Cardiac muscle cell (in vitro differentiated cells and primary cell): ENCODE measurements at places on chromosomes 7 and 10. TPM values are rescaled to one million over a fixed set of nuclear protein-coding genes. Genes with fewer than 3 reads are reported as not detected.

Gene TMEM178B
- 0.07 and 0.39 TPM in 2 replicates for total RNA-seq

GRCh38 chr10:4867520-4868356 is 41.7 kb downstream of the AKR1E2 start:
- DNase-seq = peak; percentile 77

DNA sequence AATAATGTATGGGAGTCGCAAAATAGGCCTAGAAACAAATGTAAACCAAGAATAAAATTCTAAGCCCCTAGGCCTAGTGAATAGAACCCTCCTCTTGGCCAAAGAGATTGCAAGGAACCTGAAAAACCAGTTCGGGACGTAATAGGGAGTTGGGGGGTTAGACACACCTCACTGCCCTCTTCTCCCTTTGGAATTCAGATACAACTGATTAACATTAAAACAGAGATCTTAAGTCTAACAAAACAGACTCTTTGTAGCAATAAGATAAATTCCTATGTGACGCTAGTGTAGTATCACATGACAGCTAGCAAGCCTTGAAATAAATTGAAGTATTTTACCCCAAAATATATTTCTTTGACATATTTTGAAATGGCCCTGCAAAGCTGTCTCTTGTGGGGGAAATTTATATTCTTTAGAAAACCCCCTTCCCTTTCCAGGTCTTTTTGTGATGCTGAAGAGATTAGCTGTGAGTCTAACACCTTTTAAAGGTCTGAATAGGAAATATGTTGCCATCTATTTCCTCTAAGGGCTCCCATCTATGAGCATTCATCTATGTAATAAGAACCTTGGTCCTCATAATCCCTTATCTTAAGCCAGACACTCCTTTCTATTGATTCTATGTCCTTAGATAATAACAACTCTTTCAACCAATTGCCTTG is 623.4 kb upstream of the NRG3 start:
- DNase-seq = no peak

GRCh38 chr7:3037259-3037658 is 6.4 kb downstream of the CARD11 start:
- no peak for DNase-seq

Gene PON1
- total RNA-seq = not detected in 2 replicates

- DNase-seq = no peak
Measured at GRCh38 chr7:14398526-14398925, 409.1 kb upstream of the ETV1 start.

DNA sequence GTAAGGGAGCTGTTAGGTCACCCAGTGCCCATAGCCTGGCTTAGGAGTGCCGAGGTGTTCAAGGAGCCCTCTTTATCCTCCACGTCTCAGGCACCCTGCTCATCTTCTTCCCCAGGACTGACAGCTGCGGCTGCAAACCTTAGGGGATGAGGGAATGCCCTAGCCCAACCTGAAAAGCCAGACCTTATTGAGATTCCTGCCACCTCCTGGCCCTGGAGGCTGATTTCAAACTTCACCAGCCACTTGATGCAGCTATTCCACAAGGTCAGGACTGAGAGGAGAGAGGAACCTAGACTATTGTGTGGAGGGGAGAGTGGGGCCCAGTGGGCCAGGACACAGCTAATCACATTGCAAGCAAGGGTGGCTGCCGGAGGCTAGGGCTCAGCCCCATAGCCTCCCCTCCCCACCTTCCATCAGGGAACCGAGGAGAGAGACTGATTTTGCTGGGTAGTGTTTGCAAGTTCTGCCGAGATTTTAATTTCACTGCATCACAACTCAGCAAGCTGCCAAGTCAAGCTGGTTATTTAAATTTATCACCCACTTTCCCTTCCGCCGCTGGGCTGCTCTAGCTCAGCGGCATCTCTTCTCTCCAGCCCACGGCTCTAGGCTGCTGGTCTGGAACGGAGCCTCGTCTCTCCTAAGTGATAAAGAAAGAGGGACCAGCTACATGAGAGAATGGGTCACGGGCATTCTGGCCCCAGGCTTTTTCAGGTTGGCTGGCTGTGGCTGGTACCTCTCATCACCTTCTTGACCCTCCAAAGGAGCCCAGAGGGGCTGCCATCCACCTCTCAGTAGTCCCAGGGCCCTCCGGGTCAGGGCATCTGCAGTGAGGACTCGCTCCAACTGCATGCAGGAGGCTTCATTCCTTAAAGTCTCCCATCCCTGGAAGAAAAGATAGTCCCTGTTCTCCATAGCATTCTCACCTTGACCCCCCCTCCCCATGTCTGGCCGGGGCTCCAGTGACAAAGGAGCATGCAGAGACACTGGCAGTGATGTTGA is 66.7 kb downstream of the PAX2 start:
- DNase-seq = no peak

Gene LRCH4
- 78.8 and 108 TPM in 2 replicates for total RNA-seq

Gene PTF1A
- not detected in 2 replicates for total RNA-seq

- peak; percentile 85 for DNase-seq
Measured at GRCh38 chr7:94129443-94130140, 125.4 kb upstream of the BET1 start.

DNA sequence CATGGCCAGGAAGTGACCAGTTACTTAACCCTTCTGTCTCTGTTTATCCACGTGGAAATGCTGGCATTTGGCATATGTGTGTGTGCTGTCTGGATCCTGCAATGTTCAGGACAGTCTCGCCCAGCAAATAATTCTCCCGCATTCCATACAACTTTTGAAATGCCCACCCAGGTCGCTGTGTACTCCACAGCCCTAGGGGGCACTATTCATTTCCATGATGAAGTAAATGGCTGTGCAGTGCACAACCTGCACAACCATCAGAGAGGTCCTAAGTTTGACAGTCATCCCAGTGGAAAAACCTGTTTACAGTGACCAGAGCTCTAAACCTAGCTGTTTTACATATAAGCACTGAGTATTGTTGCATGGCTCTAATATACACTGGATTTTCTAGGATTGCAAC is 38.1 kb downstream of the ZNF503 start:
- DNase-seq = no peak

DNA sequence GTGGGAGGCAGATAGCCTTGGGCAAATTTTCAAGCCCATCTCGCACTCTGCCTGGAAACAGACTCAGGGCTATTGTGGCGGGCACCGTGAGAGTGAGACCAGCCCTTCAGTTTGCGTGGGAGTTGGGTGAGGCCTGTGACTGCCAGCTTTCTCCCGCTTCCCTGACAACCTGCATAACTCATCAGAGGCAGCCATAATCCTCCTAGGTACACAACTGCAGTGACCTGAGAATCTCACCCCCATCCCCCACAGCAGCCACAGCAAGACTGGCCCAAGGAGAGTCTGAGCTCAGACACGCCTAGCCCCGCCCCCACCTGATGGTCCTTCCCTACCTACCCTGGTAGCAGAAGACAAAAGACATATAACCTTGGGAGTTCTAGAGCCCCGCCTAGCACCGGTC is 275.4 kb downstream of the GRID1 start:
- no peak for DNase-seq

DNA sequence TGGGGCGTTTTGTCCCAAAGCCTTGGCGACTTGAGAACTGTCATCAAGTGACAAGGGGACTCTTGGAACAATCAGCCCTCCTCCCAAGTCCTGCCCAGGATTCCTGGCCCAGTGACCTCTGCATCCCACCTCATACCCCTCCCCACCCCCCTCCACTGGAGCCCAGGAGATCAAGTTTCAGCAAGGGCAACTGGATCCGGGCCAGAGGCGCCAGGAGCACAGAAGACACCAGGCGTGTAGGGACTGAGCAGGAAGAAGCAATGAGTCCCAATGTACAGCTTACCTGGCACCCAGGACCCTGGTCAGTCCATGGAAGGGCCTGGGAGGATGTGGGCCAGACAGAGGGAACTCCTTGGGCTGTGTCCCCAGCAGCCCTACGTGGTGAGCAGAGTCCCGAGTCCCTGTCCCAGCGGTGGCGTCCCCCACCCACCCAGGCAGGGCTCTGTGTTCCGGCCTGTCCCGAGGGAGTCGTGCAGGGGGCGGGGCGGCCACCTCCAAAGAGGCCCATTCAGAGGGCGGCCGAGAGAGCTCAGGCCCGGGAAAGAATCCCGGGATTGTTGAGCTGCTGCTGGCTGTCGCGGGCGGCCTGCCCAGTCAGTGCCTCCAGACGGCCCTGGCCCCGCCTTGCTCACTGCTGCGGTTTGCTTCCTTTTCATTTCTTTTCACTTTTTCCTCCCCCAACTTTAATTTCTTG is 254.1 kb downstream of the TNS3 start:
- DNase-seq = peak; percentile 95

- no peak for DNase-seq
Measured at GRCh38 chr7:49791088-49791741, 17.8 kb downstream of the VWC2 start.

GRCh38 chr7:9709216-9709615 is 1264.5 kb upstream of the PHF14 start:
- DNase-seq = no peak

Gene TWNK
- 6.1 and 7.6 TPM in 2 replicates for total RNA-seq

DNA sequence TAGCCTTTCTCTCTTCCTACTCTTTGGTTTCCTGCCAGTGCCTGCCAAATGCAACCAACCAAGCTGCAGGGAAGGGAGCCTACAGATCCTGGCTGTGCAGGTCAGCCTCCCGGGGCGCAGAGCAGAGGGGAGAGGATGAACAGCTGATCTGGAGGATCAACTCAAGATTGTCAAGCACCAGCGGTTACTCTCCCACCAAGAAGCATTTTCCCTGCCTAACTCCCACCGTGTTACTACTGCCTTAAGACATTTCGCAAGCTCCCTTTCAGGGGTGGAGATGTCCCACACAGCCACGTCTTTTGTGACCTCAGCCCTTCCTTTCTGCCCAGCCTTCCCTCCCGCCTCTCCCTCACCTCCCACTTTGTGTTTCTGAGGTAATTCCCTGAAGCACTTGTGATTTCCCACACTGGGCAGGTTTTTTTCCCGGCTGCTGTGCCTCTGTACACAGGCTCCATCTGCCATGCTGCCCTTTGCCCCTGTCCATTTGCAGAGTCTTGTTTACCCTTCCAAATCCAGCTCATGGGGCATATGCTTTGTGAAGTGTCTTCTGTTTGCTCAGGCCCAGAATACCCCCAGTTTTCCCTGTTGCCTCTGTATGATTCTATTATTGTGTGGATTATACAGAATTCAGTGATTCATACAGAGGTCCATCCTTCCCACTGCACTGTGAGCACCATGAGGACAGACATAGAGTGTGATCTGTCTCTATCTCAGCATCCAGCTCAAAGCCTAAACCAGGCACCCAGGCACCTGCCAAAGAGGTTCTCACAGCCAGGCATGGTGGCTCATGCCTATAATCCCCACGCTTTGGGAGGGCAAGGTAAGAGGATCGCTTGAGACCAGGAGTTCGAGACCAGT is 40.9 kb upstream of the PAPSS2 start:
- DNase-seq = no peak

Gene FRMD4A
- total RNA-seq = 7.9 and 12.6 TPM in 2 replicates

DNA sequence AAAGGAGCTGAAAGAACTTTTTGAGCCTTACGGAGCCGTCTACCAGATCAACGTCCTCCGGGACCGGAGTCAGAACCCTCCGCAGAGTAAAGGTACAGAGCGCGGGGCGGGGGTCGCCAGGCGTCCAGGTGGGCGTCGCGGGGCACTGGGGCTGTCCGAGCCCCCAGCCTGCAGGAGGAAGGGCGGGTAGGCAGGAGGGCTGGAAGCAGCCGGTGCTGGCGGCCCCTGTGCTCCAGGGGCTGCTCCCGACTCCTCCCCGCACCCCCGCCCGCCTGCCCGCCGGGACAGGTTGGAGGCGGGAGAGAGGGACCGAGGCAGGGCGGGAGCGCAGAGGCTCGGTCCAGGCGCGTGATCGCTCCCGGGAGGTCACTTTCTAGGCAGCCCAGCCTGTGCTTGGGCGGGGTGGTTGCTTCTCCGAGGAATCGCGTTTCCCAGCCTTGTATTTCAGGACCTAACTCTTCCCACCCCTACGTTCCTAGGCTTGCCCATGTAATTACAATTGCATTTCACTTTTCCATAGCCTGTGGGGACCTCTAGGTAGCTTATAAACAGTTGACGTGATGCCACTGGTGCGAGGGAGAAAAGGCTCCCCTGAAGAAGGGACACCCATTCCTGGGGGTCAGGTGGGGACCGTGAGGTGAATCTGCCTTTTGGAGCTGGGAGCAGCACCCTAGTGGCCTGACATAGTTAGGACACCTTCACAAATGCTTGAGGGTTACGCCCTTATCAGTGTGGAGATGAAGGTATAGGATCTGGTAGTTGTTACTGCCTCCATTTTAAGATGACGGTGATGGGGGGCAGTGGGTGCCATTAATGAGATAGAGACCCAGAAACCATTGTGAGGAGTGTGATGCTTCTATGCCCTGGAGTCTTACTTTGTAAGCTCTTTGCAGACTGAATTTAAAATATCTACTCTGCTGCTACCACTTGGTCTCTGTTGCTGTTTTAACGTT is 148.2 kb downstream of the CELF2 start:
- no peak for DNase-seq

Gene NEUROG3
- not detected in 2 replicates for total RNA-seq

Gene FAM237B
- not detected in 2 replicates for total RNA-seq

DNA sequence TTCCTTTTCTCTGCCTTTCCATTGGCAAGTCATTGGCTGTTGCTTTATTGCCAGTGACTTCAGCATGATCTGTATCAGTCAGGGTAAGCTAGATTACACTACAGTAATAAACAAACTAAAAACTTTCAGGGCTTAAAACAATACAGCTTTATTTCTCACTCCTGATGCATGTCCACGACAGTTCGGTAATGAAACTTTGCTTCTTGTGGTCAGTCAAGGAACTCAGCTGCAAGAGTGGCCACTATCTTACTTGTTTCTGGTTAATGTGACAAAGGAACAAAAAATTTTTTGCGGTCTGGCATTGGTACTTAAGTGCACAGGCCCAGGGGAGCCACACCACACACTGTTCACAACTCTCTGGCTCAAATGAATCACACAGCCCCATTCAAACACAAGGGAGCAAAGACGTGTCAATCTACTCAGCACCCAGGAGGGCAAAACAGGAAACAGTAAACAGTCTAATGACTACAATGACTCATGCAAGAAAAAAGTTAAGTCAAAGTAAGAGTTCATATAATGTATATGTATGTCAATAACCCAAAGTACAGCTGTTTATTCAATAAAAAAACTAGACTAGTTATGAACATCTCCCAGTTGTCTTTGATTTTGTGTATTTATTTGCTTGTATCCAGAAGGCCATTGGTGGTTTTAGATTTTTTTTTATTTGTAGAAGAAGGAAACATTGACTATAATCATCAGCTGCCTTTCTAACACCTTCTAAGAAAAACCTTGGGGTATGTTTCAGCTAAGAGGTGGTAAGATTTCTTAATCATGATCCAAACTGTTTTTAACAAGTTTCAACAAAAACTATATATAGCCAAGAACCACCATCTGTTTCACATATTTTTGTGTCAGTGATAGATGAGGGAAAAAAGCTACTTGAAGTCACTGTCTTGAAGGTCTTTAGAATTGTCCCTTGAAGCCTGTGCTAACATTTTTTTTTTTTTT is 134.4 kb upstream of the FAM3C start:
- peak; percentile 99 for DNase-seq

DNA sequence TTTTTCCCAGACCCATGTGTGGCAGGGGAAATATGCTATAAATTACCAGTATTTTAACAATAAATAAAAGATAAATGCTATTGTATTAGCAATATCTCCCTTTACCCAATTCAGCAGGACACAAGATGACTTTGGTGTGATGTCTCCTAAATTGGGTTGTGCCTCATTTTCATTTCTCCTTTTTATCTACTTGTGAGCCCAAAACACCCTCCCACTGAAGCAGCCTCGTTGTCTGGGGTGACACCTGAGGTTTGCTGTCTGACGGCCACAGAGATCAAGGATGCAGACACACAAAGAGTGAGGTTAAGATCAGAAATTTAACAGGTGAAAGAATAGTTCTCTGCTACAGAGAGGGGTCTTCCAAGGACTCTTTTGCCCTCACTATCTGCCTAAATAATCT is 27.1 kb upstream of the CC2D2B start:
- no peak for DNase-seq

GRCh38 chr7:1027242-1028043 is 16.9 kb upstream of the GPR146 start:
- DNase-seq = peak; percentile 49
